WTC11 (cell line): ENCODE measurements at places on chromosomes 6 and 20. TPM values are rescaled to one million over a fixed set of nuclear protein-coding genes. Genes with fewer than 3 reads are reported as not detected.

DNA sequence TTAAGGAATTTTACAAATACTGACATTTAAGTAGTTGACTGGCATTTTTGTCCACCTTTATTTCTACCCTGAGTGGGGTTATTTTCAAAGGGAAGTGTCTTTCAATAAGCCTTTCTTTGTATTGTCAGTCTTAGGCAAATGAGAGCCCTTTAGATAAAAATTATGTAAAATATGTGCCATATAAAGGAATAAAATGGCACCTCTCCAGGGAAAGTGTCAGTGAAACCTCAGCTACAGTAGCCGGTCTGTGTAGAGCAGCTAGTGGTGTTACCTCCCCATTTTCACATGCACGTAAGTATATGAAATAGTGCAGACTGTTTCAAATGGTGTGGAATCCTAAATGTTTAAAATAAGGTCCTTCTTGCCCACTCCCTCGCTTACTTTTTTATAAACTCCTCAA lies 5.0 kb downstream of the FAM217B start:
- DNase-seq: no peak

DNA sequence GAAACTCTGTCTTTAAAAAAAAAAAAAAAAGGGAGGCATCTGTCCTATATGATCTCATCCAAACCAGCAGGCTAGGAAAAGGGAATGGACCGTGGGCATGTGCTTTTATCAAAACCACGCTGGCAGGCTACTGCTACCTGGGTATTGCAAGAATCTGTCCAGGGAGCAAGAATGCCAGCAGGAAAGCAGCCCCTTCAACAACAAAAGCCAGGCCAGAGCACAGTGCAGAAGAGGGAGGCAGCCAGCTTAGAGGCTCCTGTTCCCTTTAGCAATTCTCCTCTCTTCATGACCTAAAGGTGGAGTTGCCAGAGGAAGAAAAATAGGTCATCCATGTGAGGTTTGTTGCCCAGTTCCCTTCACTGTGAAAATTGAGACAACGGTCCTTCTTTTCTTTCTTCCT lies 18.2 kb downstream of the TBC1D20 start:
- DNase-seq: no peak

- no peak for DNase-seq
Observed at GRCh38 chr6:168922436-168922835, 331.2 kb downstream of the THBS2 start.

DNA sequence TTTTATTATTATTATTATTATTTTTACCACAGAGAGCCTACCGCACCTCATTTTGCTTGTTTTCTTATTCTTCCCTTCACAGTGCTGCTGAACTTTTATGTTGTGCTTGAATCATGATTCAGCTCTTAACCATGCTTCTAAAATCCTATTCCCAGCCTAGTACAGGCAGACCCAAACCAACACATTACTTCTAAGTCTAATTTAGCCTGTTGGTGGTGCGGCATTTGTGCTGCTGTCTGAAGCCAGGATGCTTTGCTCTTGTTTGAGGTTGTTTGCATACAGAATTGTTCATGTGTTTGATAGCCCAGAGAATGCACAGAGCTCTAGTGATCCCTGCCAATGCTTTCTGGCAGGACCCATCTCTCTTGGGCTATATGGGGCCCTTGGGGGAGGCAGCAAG lies 213.5 kb upstream of the KCNG1 start:
- no peak for DNase-seq

- no peak for DNase-seq
Observed at GRCh38 chr20:6705106-6705766, 62.2 kb upstream of the BMP2 start.

GRCh38 chr20:8126181-8126580 lies 5.9 kb upstream of the PLCB1 start:
- no peak for DNase-seq

DNA sequence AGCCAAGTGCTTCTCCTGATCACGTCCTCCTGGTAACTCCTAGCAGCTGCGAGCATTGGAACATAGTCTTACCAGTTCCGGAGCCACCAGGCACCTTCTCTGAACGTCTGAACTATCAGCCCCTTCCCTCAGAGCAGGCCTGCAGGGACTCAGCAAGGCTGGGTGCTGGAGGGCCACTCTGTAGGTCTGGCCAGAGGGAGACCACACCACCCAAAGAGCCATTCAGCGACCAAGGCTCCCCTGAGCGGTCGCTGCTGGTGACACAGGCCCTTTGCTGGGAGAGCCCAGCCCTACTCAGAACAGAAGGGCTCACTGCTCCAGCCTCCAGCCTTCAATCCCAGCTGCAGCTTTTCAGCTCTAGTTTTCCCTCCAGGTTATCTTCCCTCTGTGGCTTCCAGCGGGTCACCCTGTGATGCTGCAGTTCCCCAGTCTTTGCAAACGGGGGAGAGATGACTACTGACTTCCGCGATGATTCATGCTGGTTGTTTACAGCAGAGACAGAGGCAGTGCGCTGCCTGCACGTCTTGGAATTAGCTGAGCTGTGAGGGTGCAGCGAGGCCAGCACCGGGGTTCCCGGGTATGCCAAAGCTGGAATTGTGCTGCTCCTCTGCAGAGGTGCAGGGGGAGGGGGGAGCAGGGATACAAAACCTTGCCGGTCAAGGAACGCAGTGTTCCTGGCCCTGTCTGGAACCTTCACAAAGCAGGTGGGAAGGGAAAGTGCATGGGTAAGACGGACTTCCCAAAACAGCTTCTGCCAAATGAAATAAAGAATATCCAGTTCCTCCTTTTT lies 161.4 kb downstream of the LY86 start:
- no peak for DNase-seq

TRIM15 gene
- total RNA-seq: 0.32 to 0.53 TPM (median 0.35 TPM) in 3 replicates

CST5 gene
- total RNA-seq: not detected in 3 replicates
